ENCODE measurements at places on chromosomes 12 and 14. TPM values are rescaled to one million over a fixed set of nuclear protein-coding genes. Genes with fewer than 3 reads are reported as not detected.
A peak's percentile ranks its signal among the peaks of the same experiment; 100 is the strongest.

- H3K27me3 ChIP-seq, result no peaks in the 10 kb centered on the region
- no peak overlapping the region for H3K4me3 ChIP-seq
- no peak overlapping the region for H3K27ac ChIP-seq
- no peak for DNase-seq
- no peaks in the 10 kb centered on the region for H3K4me1 ChIP-seq
Observed at GRCh38 chr14:49056021-49056420, 530.2 kb downstream of the RPS29 start.

CMA1 gene
- 0.92 TPM for total RNA-seq

CPSF2 gene
- total RNA-seq, result 58.1 TPM

GRCh38 chr12:22899184-22899583, 274.2 kb downstream of the ETNK1 start:
- DNase-seq, result no peak
- no peak overlapping the region for H3K27ac ChIP-seq
- H3K27me3 ChIP-seq, result no peaks in the 10 kb centered on the region

DNA sequence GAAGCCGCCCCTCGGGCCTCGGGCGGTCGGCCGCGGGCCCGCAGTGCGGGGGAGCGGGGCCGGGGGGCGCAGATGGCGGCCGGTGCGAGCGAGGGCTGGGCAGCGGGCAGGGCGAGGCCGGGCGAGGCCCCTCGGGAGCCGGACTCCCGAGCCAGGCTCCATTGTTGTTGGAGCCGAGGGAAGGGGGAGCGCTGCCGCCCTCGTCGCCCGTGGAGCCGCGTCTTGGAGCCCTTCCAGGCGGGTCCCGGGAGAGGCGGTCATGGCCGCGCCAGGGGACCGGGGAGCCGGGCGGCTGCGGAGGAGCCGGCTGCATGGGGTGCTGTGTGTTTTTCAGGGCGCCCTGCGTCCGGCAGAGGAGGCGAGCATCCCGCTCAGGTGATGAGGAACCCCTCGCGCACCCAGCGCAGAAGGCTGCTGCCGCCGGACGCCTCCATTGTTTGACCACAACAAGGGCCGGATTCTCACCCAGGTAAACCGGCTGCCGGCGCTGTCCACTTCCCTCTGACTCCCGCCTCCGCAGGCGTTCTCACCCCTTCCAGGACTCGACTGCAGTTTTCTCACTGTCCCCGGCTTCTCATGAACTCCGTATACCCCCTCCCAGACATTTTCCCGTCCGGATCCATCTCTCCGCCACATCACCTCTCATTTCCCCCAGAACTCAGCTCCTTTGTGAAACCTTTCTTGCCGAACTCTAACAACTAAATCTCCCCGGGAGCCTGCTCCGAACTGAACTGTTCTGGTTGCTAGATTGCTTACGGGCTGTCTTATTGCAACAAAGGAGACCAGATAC, 732 bp downstream of the ZNF664 start:
- H3K4me3 ChIP-seq, result peak overlapping the region; percentile 97
- H3K4me1 ChIP-seq, result peaks cover 20% of the 10 kb centered on the region
- peak; percentile 72 for DNase-seq
- H3K27me3 ChIP-seq, result no peaks in the 10 kb centered on the region

HOMEZ gene
- 6.3 TPM for total RNA-seq

GRCh38 chr12:132653567-132654290, 33.4 kb downstream of the POLE start:
- peaks cover 8% of the 10 kb centered on the region for H3K36me3 ChIP-seq
- no peak for DNase-seq
- no peaks in the 10 kb centered on the region for H3K27me3 ChIP-seq
- H3K27ac ChIP-seq, result no peak overlapping the region

- no peak overlapping the region for H3K27ac ChIP-seq
- no peaks in the 10 kb centered on the region for H3K36me3 ChIP-seq
- no peak overlapping the region for H3K4me3 ChIP-seq
- DNase-seq, result no peak
- H3K4me1 ChIP-seq, result no peaks in the 10 kb centered on the region
Observed at GRCh38 chr12:100913872-100914592, 119.5 kb downstream of the ANO4 start.

GRCh38 chr14:71400871-71401321, 493.6 kb downstream of the PCNX1 start:
- H3K27ac ChIP-seq, result no peak overlapping the region
- H3K36me3 ChIP-seq, result no peaks in the 10 kb centered on the region
- H3K4me3 ChIP-seq, result no peak overlapping the region
- no peaks in the 10 kb centered on the region for H3K27me3 ChIP-seq

NINJ2 gene
- 32.6 TPM for total RNA-seq

CRACR2A gene
- total RNA-seq, result 1.3 TPM

KRT6C gene
- 0.24 TPM for total RNA-seq

GRCh38 chr14:20935303-20935984, 19.8 kb upstream of the RNASE2 start:
- no peaks in the 10 kb centered on the region for H3K36me3 ChIP-seq
- H3K27me3 ChIP-seq, result peaks cover 4% of the 10 kb centered on the region
- no peak overlapping the region for H3K4me3 ChIP-seq
- DNase-seq, result no peak
- H3K27ac ChIP-seq, result no peak overlapping the region
- no peaks in the 10 kb centered on the region for H3K4me1 ChIP-seq

DNA sequence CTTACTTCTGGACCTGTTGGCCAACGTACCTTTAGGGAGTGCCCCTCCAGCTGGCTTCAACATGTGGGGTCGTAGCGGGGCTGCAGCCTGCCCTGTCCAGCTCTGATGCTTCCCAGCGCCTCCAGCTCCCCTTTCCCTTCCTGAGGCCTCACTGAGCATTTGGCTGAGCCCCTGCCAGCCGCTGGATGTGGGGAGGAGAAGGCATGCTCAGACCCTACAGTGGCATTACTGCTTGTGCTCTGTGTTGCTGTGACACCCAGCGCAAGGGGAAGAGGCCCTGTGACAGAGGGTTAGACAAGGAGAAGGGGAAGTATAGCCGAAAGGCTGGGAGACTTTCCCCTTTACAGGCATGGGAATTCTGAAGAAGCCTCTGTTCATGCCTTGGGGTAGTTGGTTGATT, 145.9 kb downstream of the PRKCH start:
- H3K4me3 ChIP-seq, result no peak overlapping the region
- H3K27me3 ChIP-seq, result no peaks in the 10 kb centered on the region
- no peak overlapping the region for H3K27ac ChIP-seq
- H3K4me1 ChIP-seq, result peaks cover 20% of the 10 kb centered on the region

- no peak for DNase-seq
- H3K36me3 ChIP-seq, result no peaks in the 10 kb centered on the region
- H3K27ac ChIP-seq, result no peak overlapping the region
Observed at GRCh38 chr12:63206909-63207308, 55.9 kb upstream of the AVPR1A start.

RDH12 gene
- not detected for total RNA-seq

SYNDIG1L gene
- not detected for total RNA-seq

- H3K4me3 ChIP-seq, result peak overlapping the region; percentile 78
- H3K36me3 ChIP-seq, result peaks cover 2% of the 10 kb centered on the region
Observed at GRCh38 chr14:53153702-53154112, 584 bp upstream of the DDHD1 start.

DNA sequence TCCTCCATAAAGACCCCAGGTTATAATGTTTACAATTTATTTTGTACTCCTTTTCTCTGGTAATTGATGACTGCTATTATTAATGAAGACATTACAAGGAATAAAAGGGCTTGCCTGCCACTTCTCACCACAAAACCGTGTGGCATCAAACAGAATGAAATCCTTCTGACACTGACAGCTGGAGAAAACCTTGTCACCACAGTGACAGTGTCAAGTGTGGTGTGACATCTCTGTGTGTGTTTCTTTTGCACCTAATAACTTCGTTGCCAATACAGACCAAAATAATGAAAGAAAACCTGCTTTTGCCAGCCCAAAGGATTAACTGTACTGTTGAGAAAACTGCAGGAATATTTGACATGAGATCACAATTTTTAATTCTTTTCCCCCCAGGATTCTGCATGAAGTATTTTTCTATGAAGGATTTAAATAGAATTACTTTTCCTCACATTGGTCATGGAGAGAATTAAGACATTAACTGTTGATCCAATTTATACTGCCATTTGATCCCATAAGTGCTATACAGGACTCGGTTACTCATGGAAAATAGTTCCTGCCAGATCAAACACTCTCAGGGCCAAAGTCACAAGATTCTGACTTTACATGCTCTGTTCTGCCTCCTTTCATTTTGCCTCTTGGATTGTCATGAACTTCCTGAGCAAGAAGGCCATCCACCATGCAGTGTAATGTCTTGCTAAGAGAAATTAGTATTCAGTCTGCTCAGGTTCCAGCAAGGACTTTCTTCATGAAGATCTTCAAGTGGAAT, 60.4 kb upstream of the IFNG-AS1 start:
- no peak for DNase-seq
- no peak overlapping the region for H3K4me3 ChIP-seq
- H3K36me3 ChIP-seq, result no peaks in the 10 kb centered on the region
- H3K4me1 ChIP-seq, result peaks cover 24% of the 10 kb centered on the region
- peak overlapping the region; percentile 56 for H3K27ac ChIP-seq

MMP17 gene
- 1.4 TPM for total RNA-seq

- DNase-seq, result no peak
- H3K4me1 ChIP-seq, result no peaks in the 10 kb centered on the region
- H3K27ac ChIP-seq, result no peak overlapping the region
- no peaks in the 10 kb centered on the region for H3K36me3 ChIP-seq
- H3K27me3 ChIP-seq, result no peaks in the 10 kb centered on the region
Observed at GRCh38 chr14:66231820-66232219, 254.4 kb upstream of the CCDC196 start.

DNA sequence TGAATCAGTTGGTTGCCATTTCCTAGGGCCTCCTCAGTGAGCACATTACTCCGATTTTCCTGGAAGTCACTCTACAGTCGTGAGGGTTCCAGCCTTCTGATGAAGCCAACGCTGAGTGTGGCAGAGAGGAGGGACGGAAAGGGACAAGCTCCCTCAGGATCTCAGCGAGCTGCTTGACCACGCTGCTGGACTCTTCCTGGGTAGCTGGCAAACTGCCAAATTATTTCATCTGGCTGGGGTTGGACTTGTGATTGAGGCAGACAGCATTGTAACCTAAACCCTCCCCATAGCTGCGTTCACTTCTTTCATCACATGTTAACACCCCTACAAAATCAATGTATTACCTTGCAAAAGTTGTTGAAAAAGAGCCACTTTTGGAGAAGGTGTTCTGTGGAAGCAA, 69.6 kb upstream of the CHST11 start:
- H3K27ac ChIP-seq, result no peak overlapping the region
- no peak for DNase-seq
- no peaks in the 10 kb centered on the region for H3K36me3 ChIP-seq

- DNase-seq, result peak; percentile 38
- H3K27me3 ChIP-seq, result no peaks in the 10 kb centered on the region
- H3K4me1 ChIP-seq, result peaks cover 6% of the 10 kb centered on the region
- H3K27ac ChIP-seq, result no peak overlapping the region
Observed at GRCh38 chr12:94100211-94100627, 48.2 kb upstream of the PLXNC1 start.

- no peaks in the 10 kb centered on the region for H3K4me1 ChIP-seq
- no peak overlapping the region for H3K4me3 ChIP-seq
- DNase-seq, result no peak
- H3K27me3 ChIP-seq, result no peaks in the 10 kb centered on the region
- no peak overlapping the region for H3K27ac ChIP-seq
- H3K36me3 ChIP-seq, result no peaks in the 10 kb centered on the region
Observed at GRCh38 chr12:95672166-95672565, 118.4 kb downstream of the NTN4 start.

DNA sequence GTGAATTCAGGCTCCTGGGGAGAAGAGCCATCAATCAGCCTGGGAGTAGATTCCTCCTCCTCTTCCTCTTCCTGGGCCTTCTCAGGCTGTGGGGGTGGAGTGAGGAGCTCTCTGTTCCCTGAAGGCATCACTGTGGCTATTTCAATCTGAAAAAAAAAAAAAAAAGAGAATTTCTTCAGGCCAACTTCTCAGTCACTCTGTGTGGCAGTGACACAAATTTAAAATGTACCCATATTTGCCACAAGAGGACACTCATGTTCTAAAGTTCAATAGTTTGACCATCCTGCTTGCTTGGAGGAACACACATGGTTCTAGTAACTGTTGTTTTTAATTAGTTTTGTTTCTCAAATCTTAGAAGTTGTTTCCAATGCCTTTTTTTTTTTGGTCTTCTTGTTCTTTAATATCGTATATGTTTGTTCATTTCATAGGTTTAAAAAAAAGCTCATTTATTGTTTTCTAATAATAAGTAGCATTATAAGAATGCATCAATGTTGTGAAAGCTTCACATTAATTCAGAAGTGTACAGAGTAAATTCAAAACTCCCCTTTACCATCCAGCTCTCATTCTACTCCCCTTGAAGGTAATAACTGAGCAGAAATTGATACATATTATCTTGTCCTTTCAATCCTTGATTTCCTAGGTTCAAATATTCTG, 23.3 kb upstream of the CCER1 start:
- peaks cover 3% of the 10 kb centered on the region for H3K27me3 ChIP-seq
- H3K36me3 ChIP-seq, result no peaks in the 10 kb centered on the region
- no peaks in the 10 kb centered on the region for H3K4me1 ChIP-seq
- DNase-seq, result no peak

KCNH5 gene
- total RNA-seq, result not detected

GRCh38 chr14:31787377-31787776, 226.2 kb downstream of the NUBPL start:
- no peaks in the 10 kb centered on the region for H3K36me3 ChIP-seq
- no peak overlapping the region for H3K4me3 ChIP-seq
- H3K4me1 ChIP-seq, result no peaks in the 10 kb centered on the region
- DNase-seq, result no peak
- H3K27me3 ChIP-seq, result no peaks in the 10 kb centered on the region

G2E3 gene
- total RNA-seq, result 4.3 TPM

RND1 gene
- total RNA-seq, result 0.15 TPM

PDZRN4 gene
- total RNA-seq, result 0.15 TPM

- no peak overlapping the region for H3K4me3 ChIP-seq
- no peaks in the 10 kb centered on the region for H3K4me1 ChIP-seq
- H3K27ac ChIP-seq, result no peak overlapping the region
- H3K27me3 ChIP-seq, result no peaks in the 10 kb centered on the region
Observed at GRCh38 chr12:94571556-94571955, 78.8 kb downstream of the TMCC3 start.

GRCh38 chr12:45406988-45407850, 191.3 kb downstream of the ANO6 start:
- no peaks in the 10 kb centered on the region for H3K27me3 ChIP-seq
- peaks cover 39% of the 10 kb centered on the region for H3K4me1 ChIP-seq
- no peak overlapping the region for H3K4me3 ChIP-seq
- H3K27ac ChIP-seq, result peak overlapping the region; percentile 90
- H3K36me3 ChIP-seq, result peaks cover 83% of the 10 kb centered on the region

GRCh38 chr14:52402812-52403526, 88.9 kb downstream of the PTGER2 start:
- no peaks in the 10 kb centered on the region for H3K27me3 ChIP-seq
- no peaks in the 10 kb centered on the region for H3K4me1 ChIP-seq
- no peak overlapping the region for H3K27ac ChIP-seq
- H3K36me3 ChIP-seq, result no peaks in the 10 kb centered on the region
- no peak overlapping the region for H3K4me3 ChIP-seq
- no peak for DNase-seq

DTX1 gene
- total RNA-seq, result 2.4 TPM

- H3K4me3 ChIP-seq, result no peak overlapping the region
- H3K4me1 ChIP-seq, result no peaks in the 10 kb centered on the region
- no peak overlapping the region for H3K27ac ChIP-seq
- no peak for DNase-seq
Observed at GRCh38 chr12:87861791-87862190, 167.4 kb downstream of the C12orf50 start.
